Testis (tissue), 5 donors: ENCODE measurements at places on chromosomes 12 and 14. TPM values are rescaled to one million over a fixed set of nuclear protein-coding genes. Genes with fewer than 3 reads are reported as not detected.

GRCh38 chr12:85552461-85552860 is 272.4 kb downstream of the ALX1 start:
- no peak for DNase-seq

DNA sequence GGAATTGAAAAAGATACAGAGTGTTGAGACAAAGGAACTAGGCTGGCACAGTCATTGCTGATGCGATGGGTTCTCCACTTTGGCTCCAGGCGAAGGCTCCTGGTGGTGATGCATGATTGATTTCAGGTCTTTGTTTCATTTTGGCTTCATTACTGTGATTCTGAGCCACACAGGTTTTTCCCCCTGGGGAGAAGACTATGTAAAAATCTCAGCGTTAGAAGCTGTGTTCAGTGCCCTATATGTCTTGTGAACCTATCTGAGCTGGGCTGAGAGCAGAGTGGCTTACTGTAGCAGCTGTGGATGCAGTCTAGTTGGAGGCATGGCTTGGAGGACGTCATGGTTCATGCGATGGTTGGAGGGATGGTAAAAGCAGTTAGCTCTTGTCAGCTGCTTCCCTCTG is 54.0 kb downstream of the GPATCH2L start:
- no peak for DNase-seq

DNA sequence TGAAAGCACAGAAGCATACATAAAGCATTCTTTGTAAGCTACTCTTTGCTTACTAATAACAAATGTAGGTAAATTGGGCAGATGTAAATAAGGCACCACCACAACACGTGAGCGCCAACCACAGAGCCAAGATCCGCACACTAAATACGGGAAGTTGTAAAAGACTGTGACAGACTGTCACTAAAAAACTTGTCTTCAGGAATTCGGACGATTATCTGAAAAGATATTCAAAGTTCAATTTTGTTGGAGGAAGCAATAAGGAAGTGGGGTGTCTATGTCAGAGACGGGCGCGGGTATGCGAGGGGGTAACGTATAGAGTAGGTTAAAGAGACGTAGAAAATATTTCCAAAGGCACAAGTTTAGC is 1.5 kb upstream of the HSP90B1 start:
- DNase-seq = peak; percentile 27

Gene PPP1R13B
- 73.1 TPM for total RNA-seq

Gene DICER1
- 88.1 TPM for total RNA-seq

Gene TSHR
- not detected for total RNA-seq

GRCh38 chr14:90695997-90696660 is 120.1 kb downstream of the TTC7B start:
- DNase-seq = no peak

DNA sequence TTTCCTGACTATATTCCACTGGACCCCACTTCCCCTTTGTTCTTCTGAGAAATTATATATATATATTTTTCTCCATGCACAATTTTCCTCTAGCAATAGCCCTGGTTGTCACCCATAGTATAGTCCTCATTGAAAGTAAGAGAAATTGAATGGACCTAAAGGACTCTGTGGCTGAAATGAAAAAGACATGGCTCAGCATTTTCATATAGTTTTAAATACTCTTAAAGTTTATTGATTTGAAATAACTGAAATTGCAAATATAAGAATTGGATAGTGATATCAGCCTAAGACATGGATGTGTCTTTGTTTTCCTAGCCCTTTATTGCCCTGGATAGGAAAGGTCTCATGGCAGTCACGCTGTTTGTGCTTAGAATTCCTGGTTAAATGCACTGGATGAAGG is 113.8 kb downstream of the ANO6 start:
- no peak for DNase-seq

- DNase-seq = no peak
Measured at GRCh38 chr14:48723841-48724495, 862.2 kb downstream of the RPS29 start.

Gene EIF2S1
- total RNA-seq = 82.1 TPM

- no peak for DNase-seq
Measured at GRCh38 chr12:130437555-130438242, 100.0 kb downstream of the PIWIL1 start.

GRCh38 chr12:51217133-51217967 is 512 bp downstream of the POU6F1 start:
- peak; percentile 52 for DNase-seq

GRCh38 chr12:44247588-44247987 is 411.7 kb downstream of the TMEM117 start:
- no peak for DNase-seq

Gene DDX24
- 485 TPM for total RNA-seq

Gene ABCC9
- 2.3 TPM for total RNA-seq

Gene CIROP
- total RNA-seq = not detected

Gene BICD1
- 26.0 TPM for total RNA-seq

Gene NOVA1
- total RNA-seq = 22.3 TPM

- DNase-seq = peak; percentile 47
Measured at GRCh38 chr12:95790033-95790916, at the start of gene NTN4. TSS of gene NTN4 (minus strand) at chr12:95790764. CDS start at chr12:95790309, 455 bp downstream.

DNA sequence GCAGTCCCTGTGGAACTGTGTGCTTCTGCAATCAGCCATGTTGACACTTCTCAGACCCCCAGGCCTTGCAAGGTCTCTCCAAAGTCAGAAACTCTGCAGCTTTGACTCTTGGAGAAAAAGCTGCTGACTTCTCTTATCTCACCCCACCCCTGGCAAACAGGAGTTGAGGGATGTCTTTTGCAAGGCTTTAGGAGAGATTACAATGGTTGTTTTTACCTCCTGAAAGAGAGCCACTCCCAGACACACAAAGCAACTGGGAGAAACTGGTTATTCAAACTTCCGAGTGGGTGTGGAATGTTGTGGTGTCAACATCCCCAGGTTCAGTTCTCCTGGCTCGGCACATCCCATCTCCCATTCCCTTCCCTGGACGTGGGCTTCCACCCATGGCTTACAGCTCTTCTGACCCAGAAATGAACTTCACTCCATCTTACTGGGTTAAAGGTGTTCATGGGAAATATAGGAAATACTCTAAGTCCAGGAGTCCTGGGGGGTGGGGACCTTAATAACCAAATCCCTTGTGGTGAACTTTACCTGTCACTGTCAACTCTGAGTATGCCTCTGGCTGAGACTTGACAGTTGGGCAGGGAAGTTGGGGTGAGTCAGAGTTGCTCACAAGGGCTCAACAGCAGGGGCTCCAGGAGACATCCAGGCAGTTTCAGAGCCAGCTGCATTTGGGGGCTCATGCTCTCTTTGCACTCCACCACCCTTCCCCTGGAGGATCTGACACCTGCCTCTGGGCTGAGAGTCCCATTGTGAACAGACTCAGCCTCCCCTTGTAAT is 41.9 kb downstream of the CCDC177 start:
- no peak for DNase-seq

GRCh38 chr12:93219947-93220346 is 157.8 kb upstream of the NUDT4 start:
- DNase-seq = no peak

DNA sequence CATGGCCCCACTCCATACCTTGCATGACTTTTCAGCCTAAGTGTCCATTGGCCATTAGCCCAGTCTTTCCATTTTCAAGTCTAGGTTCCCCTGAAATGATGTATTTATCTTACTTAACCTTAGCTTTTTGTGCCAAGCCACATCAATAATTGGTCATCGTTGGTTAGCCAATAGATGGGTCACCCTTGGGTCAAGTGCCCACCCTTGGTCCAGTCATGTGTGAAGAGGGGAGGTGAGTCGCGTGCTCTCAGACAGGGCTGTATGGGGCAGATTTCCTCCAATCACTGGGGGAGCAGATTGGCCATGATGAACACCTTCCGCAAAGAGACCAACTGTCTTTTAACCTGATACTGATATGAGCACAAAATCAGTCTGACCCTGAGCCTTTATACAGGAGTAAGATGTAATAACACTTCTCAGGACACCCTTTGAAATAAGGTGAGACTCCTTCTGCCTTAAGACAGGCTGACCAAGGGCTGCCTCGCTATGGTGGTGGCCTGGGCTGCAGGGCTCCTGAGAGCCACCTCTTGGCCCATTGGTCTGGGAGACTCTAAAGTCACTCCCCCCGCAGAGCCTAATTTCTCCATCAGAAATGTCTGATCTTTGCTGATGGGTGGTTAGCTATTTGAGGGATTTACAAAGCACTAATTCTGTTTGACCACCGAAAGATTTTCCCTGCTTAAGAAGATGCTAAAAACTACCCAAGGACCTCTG is 143.2 kb downstream of the ZFP36L1 start:
- no peak for DNase-seq

Gene CCND2
- 19.9 TPM for total RNA-seq

- DNase-seq = no peak
Measured at GRCh38 chr14:92385561-92385960, 62.6 kb downstream of the SLC24A4 start.

Gene SOAT2
- total RNA-seq = not detected
